Pancreas (tissue), 10 donors: ENCODE measurements at places on chromosomes 3 and 15. TPM values are rescaled to one million over a fixed set of nuclear protein-coding genes. Genes with fewer than 3 reads are reported as not detected.

The CLDN18 gene
- not detected for total RNA-seq

The PLIN1 gene
- total RNA-seq = 0.90 TPM

DNA sequence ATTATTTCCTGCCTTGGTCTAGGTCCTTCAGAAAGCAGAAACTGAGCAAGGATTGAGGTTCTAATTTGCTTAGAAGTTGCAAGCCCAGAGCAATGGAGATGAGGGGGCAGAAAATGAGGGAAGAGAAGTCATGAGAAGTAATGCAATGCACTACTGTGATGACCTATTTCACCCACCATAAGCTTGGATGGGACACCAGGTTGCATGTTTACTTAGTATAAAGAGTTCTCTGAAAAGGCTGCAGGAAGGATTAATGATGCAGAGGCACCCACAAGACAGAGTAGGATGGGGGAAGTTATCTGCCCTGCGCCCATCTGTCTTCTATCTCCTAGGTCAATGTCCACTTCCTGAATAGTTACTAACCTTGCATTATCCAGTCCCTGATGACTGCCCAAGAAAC lies 84.8 kb upstream of the SNRK start:
- no peak for DNase-seq

DNA sequence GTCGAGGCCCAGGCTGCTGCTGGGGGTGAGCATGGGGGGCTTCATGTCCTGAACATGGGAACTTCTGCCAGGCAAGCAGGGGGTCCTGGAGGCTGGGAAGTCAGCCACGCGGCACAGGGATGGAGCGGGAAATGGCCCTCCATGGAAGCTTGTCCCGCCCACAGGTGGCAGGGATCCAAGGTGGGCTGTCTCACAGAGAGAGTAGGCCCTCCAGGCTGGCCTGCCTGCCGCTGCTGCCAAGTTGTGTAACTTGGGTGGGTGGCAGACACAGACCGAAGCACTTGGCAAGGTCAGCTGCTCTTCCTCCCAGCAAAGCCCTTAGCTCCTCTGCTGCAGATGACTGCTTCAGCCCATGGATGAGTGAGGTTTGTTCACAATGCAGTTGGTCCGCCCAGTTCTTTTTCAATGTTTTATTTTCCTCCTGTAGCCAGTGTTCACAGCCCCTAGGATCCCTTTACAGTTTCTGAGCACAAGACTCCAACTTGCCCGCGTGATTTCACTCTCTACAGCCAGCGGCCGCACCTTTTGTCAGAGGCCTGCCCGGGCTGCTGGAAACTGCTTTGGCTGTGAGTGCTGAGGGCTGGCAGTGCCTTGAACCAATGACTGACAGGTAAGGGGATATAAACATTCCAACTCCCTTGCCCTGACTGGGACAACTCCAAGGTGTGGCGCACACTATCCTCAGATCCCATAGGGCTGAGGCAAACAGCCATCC lies 26.7 kb downstream of the HCN4 start:
- DNase-seq = no peak

- no peak for DNase-seq
These were observed 283.7 kb downstream of the IL5RA start for GRCh38 chr3:2826453-2826852.

- DNase-seq = no peak
These were observed 3.7 kb downstream of the SORD start for GRCh38 chr15:45026651-45027190.

GRCh38 chr3:144521131-144521530 lies 549.5 kb downstream of the DIPK2A start:
- DNase-seq = no peak

DNA sequence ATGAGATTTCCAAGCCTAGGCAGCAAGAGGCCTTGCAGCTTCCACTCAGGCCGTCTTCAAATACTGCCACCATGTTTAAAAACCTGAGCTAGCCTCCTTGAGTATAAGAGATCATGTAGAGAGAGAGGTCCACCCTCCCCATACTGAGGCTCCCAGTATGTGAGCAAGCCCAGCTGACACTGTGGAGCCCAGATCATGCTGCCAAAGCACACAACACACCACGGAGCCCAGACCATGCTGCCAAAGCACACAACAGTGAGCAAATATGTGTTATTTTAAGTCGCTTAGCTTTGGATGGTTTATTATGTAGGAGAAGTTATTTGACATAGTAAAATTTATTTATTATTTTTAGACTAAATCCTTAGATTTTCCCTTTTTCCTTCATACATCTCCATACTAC lies 333.7 kb downstream of the CTNNB1 start:
- DNase-seq = peak; percentile 27

DNA sequence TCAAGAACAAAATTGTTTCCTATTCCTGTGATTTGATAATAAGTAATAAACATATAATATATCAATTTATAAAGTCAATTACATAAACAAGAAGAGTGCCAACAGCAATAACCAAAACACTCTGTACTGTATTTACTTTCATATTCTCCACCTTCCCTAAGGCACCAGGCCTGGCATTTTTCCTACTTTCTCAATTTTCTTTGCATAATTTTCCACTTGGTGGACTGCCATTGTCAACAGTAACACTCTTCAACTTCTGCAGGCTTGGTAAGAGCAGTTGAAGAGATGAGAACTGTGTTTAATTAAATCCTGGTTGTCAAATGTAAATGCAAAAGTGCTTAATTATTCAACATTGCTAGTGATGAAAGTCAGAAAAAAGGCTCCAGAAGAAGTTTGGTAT lies 229.8 kb upstream of the PLSCR5 start:
- DNase-seq = no peak
